ENCODE measurements at places on chromosomes 16 and 17.
A peak's percentile ranks its signal among the peaks of the same experiment; 100 is the strongest.

DNA sequence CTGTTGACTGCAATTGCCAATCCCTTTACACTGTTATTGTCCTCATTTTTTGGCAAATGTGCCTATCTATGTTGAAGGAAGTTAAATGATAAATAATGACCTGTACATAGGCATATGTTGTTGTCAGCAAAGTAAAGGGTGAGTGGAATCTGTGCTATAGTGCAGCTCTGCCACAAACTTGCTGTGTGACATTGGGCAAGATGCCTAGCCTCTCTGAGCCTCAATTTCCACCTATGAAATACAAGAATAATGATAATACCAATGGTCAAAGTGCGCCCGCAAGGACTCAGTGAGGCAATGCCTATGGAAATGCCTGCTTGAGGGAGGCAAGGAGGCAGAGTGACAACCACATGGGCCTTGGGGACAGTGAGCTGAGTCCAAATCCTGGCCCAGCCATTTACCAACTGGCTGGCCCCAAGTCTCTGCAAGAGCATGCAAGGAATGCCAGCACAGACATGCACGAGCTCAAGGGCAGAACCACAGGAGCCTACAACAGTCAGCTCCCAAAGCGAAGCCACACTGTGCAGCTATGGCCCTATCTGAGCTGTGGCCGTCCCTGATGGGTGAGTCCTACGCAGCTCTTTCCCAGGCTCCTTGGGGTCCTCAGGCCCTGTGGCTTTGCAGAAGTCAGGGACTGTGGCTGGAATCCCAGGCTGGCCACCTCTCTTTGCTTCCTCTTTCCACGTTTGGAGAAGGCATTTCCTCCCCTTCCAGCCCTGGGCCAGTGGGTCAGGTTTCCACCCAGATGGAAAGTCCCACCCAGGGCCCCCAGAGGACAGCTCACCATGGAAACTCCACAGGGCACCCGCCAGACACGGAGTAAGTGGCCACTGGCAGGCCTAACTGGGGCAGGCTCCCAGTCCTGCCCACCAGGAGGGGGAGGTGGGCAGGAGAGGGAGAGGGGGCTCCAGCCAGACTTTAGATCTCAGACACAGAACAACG is 82.1 kb downstream of the ZNF423 start:
- no peak for DNase-seq

DNA sequence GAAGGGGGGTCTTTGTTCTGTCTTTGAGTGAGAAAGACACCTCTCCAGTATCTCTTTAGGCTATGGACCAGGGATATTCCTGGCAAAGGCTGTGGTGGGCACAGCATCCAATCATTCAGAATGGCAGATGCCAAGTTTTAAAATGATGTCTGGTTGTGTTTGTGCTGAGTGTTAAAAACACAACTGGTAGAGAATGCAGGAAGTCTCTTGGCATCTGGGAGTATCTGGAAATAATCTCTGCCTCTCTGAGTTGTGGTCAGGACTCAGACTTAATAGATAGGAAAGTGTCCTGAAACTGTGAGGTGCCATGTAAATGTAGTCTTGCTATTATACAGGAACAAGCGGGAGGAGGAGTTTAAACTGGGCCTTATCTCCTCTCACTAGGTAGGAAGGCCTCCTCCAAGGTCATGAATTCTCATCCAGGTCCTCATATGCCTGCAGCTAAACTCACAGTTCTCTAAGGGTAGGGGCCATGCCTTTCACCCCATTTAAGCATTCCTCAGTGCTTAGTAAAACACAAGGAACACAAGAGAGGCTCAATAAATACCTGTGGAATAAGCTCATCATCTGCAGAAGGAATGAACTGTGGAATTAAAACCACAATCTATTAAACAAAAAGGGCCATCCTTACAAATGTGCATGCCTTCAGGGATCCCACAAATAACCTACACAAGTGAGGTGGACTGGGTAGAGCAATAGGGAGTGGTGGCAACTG is 317.6 kb downstream of the CBLN1 start:
- no peak for DNase-seq

GRCh38 chr17:79255926-79256585 is 181.4 kb downstream of the ENGASE start:
- no peak for DNase-seq

GRCh38 chr16:50678531-50678930 is 2.6 kb downstream of the SNX20 start:
- no peak for DNase-seq

DNA sequence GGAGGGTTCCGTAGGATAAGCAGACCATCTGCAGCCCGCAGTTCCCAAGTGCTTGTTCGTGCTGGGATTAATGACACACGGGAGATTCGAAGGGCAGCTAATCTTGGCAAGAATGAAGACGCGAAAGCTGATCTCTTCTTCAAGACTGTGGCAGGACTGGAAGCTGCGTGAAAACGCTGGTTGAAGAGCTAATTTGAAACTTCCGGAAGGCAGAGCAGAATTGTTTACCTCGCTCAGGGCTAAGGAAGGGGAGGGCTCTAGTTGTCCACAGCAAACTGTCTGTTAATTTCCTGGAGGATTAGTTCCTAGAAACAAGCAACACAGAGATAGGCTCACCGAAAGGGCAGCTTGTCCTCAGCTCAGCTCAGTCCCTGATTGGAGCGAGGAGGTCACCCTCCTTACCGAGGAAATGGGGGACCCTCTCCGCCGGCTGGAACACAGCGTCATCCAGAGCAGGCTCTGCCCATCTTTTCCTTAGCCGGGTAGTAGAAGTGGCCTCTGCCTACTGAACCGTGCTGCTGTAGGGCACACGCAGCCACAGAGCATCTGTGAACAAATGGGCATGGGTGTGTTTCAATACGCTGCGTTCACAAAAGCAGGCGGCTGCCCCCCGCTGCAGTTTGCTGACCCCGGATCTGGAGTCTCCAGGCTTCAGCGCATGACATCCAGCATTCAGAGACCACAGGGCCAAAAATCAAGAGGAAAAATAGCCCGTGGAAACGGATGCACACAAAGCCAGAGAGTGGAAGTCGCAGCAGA is 16.7 kb upstream of the BAIAP2 start:
- no peak for DNase-seq

DNA sequence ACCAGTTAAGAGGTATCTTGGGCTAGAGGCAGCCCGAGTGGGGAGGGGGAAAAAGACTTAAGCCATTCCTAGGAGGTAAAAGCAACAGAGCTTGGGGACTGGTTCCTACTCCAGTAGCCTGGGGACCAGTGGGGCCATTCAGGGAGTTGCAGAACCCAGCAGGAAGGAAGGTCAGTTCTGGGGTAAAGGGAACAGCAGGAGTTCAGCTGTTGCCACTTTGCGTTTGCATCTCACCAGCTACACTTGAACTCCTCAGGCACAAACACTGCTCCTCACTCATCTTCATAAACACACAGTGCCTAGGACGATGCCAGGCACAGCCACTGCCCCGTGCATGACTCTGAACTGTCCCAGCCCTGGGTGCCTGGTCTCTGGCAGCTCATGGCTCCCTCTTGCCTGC is 4.0 kb downstream of the HAP1 start:
- DNase-seq, result no peak

DNA sequence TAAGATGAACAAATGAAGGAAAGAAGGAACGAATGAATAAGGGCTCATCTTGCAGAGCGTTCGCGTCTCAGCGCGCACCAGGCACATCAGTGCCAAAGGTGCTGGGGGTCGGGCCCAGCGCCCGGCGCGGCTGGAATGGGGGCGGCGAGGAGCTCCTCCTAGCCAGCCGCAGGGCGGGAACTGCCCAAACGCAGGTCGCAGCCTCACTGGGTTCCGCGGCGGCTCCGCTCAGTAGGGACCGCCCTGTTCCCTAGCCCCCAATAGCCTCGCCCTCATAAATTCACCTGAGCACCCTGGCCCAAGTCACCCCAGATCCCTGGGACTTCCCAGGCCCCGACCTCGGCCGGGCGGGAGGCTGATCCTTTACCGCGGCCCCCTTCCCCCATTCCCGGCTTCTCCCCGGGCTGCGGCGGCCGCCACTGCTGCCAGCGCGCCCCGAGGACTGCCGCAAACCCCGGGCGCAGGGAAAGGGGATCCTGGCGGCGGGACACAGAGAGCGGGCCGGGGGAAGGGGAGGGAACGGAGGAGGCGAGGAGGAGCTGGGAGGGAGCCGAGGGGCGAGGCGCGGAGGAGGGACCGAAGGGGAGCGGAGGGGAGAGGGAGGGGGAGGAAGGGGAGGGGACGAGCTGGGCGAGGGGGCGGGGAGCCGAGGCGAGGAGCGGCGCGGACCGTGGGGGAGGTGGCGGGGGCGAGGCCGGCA is 377 bp upstream of the CRHR1 start:
- DNase-seq, result peak; percentile 75

- DNase-seq, result peak; percentile 77
Observed at GRCh38 chr16:50152807-50153595, at the start of gene TENT4B. TSS of gene TENT4B (plus strand) at chr16:50153306. CDS start at chr16:50153622, 316 bp downstream.

DNA sequence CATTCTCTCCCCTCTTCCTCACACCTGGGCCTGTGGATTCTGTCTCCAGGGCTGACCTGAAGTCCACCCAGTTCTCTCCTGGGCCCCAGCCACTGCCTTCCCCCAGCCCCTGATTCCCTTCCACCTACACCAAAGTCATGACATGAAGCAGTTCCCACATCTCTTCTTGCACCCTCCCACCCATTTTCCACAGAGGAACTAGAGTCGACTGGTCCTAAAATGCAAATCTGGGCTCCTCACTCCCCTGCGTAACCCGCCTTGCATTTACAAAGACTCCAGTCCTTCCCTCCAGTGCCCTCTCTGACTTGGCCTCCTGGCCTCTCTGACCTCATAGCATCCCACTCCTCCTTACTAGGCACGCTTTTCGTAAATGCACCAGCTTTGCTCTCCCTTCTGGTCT is 14.8 kb downstream of the COX6A2 start:
- DNase-seq, result no peak

DNA sequence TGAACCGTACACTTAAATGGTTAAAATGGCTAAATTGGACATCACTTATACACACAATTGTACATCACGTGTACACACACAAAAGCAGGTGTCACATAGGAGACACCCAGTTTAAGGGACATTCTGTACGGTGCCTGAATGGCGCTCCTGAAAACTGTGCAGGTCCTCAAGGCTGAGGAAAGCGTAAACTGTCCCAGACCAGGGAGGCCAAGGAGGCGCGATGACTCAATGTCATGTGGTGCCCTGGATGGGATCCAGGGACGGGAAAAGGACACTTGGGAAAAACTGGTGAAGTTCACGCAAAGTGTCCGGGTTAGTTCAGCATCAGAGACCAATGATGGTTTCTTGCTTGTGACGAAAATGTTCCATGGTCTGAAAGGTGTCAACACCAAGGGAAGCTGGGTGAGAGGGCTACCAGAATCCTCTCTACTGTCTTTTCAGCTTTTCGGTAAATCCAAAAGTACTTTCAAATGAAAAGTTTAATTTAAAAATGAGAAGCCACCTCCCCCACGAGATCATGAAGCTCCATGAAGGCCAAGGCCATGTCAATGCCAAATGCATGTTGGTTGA is 112.2 kb downstream of the CMIP start:
- no peak for DNase-seq

DNA sequence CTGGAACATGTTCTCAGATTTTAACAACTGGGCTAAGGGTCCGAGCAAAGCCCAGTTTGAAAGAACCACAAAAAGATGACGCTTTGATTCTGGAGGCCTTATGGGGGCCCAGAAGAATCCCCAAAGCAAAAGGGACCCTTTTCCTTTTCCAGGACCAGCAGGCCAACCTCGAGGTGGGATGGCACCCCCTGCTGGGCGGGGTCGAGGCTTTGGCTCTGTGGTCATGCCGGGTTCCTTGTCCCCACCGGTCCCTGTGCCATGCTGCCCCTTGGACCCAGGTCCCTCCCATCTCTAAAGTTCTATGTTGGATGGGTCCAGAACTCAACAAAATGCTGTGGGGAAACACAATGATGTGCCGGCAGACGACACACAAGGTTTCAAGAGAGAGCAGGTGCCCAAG is 30.9 kb downstream of the TMEM204 start:
- DNase-seq, result no peak

GRCh38 chr17:57276621-57277020 is 20.3 kb downstream of the MSI2 start:
- no peak for DNase-seq

DNA sequence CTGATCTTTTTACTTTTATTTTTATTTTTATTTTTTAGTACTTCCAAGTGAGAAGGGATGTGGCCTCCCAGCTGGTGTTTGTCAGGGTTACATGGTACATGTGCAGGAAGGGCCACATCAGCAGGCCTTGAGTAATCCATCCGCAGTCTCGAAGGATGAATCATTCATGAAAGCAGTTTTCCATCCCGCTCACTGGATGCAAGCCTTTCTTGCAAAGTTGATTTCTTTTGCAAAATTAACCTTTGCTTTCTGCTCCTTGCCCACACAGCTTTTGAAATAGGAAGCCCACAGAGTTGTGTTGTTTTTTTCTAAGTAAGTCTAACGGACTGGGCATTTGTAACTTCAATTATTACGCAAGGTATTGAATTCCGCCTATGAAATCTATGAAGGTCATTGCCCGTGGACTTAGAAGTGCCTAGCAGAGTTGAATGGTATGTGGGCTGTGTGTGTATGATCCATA is 157.4 kb downstream of the PRKCA start:
- no peak for DNase-seq

DNA sequence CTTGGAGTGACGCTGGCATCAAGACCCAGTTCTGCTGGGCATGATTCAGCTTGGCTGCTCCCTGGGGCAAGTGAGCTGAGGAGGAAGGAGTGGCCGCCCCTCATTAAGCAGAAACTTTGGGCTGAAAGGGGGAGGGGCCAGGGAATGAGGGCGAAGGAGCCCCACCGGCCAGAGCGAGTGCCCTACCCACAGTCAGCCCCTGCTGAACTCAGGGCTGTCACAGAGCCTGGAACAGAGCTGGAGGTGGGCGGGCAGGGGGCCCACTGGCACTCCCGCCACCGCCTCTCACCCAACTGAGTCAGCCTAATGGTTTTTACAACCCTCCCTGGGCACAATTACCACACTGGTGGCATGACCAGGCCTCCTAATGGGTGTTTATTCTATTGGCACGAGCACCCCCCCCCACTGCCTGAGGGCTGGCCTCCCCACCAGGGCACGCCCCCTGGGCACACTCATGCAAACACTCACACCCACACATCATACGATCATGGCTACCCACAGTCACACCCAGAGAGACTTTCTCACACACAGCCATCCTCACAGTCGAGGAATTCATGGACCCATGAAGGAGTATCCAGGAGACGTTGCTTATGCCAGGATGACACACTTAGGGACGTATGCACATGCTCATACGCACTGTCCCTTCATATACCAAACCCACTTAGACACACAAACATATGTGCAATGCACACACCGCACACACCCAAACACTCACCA is 19.2 kb downstream of the UNC119 start:
- DNase-seq, result no peak

- DNase-seq, result no peak
Observed at GRCh38 chr17:77127735-77128361, 12.9 kb upstream of the SEC14L1 start.

- no peak for DNase-seq
Observed at GRCh38 chr17:17377071-17377967, 74.1 kb downstream of the NT5M start.

DNA sequence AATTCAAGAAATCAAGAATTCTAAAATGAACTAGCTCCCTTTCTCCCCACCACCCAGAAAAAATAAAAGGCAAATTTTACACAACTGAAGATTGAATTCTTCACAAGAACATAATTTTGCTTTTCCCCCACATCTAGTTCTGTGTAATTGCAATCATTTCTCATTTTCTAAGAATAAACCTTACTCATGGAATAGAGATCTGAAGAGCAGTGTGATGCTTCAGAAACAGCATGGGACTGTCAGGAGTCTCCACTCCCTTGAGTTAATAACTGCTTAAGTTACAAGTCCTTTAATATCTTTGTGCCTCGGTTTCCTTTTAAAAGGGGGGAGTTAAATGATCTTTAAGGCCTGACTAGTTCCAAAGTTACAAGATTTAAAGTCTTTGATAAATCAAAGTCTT is 53.7 kb downstream of the CACNG1 start:
- DNase-seq, result no peak
